Activated CD8-positive, alpha-beta T cell treated with anti-CD3 and anti-CD28 coated beads for 36 hours (primary cell): ENCODE measurements at places on chromosomes 12 and 14. TPM values are rescaled to one million over a fixed set of nuclear protein-coding genes. Genes with fewer than 3 reads are reported as not detected.

DNA sequence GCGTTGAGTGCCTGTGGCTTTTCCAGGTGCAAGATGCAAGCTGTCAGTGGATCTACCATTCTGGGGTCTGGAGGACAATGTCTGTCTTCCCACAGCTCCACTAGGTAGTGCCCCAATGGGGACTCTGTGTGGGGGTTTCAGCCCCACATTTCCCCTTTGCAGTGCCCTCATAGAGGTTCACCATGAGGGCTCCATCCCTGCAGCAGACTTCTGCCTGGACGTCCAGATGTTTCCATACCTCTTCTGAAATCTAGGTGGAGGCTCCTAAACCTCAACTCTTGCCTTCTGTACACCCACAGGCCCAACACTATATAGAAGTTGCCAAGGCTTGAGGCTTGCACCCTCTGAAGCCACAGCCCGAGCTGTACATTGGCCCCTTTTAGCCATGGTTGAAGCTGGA lies 52.9 kb downstream of the PRKCH start:
- no peak overlapping the region for H3K4me3 ChIP-seq
- H3K4me1 ChIP-seq: peaks cover 85% of the 10 kb centered on the region
- DNase-seq: peak; percentile 48
- peak overlapping the region; percentile 35 for H3K27ac ChIP-seq

- peaks cover 20% of the 10 kb centered on the region for H3K36me3 ChIP-seq
- peaks cover 81% of the 10 kb centered on the region for H3K4me1 ChIP-seq
- DNase-seq: no peak
- peak overlapping the region; percentile 79 for H3K4me3 ChIP-seq
Observed at GRCh38 chr14:89724628-89724960, 229.9 kb downstream of the EFCAB11 start.

DNA sequence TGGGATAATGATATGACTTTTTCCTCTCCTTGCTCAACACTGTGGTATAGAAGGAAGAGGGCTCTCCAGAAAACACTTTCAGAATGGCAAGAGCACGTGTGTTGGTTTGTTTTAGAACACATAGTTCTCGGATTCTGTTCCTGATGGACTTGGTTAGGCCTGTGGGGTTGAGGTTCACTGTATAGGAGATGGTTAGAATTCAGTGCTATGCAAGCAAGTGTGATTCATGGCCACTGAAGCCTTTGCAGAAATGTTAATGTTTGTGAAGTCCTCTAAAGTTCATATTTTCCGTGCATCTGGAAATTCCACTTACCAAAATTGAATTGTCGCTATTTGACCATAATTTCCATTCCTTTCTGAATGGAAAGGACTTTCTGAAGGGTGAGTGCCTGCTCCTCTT lies 233.2 kb upstream of the DDHD1 start:
- peaks cover 1% of the 10 kb centered on the region for H3K27me3 ChIP-seq
- no peak overlapping the region for H3K27ac ChIP-seq
- H3K4me1 ChIP-seq: peaks cover 1% of the 10 kb centered on the region

DNA sequence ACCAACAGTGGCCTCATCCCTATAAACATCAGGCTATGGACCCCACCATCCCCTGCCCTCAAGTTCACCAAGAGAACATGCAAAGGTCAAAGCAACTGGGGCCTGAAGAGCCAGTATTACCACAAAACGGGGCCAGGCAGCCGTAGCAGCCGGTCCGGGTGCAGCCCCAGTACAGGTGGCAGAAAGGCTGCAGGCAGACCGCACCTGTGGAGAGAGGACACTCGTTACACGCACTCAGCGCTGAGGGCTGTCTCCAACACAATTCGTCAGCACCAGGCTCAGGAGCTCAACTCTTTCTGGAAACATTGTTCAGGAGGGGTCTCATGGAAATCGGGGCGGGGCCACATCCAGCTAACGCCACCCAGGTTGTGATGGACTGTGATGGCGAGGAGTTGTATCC lies 19.9 kb upstream of the GOLGA3 start:
- no peaks in the 10 kb centered on the region for H3K27me3 ChIP-seq
- no peak for DNase-seq
- peaks cover 20% of the 10 kb centered on the region for H3K4me1 ChIP-seq
- H3K27ac ChIP-seq: no peak overlapping the region
- no peak overlapping the region for H3K4me3 ChIP-seq
- H3K36me3 ChIP-seq: peaks cover 41% of the 10 kb centered on the region

Gene RNU4-1
- total RNA-seq: 692 TPM

- H3K27me3 ChIP-seq: no peaks in the 10 kb centered on the region
- no peak overlapping the region for H3K4me3 ChIP-seq
- DNase-seq: peak; percentile 59
- H3K4me1 ChIP-seq: peaks cover 55% of the 10 kb centered on the region
- peak overlapping the region; percentile 85 for H3K27ac ChIP-seq
Observed at GRCh38 chr12:54411391-54412241, 7.5 kb downstream of the ITGA5 start.

- H3K27ac ChIP-seq: no peak overlapping the region
- DNase-seq: no peak
- no peak overlapping the region for H3K4me3 ChIP-seq
Observed at GRCh38 chr12:85130646-85131045, 94.5 kb downstream of the LRRIQ1 start.

GRCh38 chr12:3187846-3188770 lies 110.9 kb downstream of the TSPAN9 start:
- H3K27ac ChIP-seq: no peak overlapping the region
- no peak overlapping the region for H3K4me3 ChIP-seq
- peaks cover 4% of the 10 kb centered on the region for H3K27me3 ChIP-seq

DNA sequence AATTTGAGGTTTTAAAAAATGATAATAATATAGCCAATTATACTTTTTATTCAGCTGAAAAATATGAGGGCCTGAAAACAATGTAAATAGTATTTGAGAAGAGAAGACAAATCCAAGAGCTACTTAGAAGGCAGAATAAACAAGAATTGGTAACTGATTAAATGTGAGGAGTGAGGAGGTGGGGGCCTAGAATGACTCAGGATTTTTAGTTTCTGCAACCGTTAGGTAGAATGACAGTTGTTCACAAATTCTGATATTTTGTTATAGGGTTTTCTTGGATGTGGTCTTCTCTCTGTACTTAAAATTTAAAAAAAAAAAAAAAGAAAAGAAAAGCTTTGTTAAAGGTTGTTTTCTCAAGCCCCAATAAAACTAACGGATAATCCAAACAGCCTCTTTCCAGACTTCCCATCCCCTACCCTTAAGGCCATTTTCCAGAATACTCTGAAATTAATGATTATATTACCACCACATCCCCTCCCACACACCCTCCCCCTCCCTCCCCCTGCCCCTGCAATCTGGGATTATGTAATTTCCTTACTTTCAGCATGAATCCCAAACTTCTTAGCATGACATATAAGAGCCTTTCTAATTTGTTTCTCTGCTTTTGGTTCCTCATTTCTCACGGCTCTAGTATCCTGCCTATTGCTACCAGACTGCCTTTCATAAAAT lies 50.4 kb downstream of the LRP6 start:
- H3K27ac ChIP-seq: no peak overlapping the region
- no peak for DNase-seq
- H3K27me3 ChIP-seq: peaks cover 17% of the 10 kb centered on the region
- no peak overlapping the region for H3K4me3 ChIP-seq
- H3K4me1 ChIP-seq: peaks cover 7% of the 10 kb centered on the region

DNA sequence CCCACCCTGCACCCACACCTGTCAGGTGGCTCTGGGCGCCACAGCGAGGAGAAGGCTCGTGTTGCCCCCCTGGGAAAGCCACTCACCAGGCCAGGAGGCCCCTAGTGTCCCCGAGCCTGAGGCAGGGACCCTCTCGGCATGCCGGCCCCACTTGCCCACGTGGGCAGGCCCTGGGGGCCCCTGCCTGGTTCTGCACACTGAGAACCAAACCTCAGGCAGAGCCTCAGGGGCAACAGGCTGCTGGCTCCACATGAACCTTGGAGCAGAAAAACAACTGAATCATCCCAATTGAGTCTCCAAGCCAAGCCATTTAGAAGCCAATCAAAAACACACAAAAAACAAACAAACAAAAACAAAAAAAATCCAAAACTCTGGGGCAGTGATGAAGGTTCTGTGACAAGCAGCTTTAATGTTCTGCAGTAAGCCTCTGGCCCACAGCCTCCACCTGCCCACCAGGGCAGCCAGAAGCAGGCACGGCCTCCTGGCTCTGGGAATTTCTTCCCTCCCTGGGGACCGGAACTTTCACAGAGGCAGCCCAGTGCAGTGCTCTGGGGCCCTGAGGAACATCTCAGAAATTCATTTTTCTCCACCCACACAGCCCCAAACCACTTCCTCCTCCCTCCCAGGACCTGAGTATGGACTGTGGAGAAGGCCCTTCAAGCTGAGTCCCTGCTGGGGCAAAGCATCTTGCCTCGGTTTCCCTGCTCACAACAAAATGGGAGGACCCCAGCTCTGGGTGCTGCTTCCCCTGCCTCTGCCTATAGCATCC lies 90.2 kb downstream of the CHGA start:
- no peaks in the 10 kb centered on the region for H3K27me3 ChIP-seq
- H3K4me3 ChIP-seq: no peak overlapping the region
- H3K4me1 ChIP-seq: peaks cover 32% of the 10 kb centered on the region
- DNase-seq: peak; percentile 20

DNA sequence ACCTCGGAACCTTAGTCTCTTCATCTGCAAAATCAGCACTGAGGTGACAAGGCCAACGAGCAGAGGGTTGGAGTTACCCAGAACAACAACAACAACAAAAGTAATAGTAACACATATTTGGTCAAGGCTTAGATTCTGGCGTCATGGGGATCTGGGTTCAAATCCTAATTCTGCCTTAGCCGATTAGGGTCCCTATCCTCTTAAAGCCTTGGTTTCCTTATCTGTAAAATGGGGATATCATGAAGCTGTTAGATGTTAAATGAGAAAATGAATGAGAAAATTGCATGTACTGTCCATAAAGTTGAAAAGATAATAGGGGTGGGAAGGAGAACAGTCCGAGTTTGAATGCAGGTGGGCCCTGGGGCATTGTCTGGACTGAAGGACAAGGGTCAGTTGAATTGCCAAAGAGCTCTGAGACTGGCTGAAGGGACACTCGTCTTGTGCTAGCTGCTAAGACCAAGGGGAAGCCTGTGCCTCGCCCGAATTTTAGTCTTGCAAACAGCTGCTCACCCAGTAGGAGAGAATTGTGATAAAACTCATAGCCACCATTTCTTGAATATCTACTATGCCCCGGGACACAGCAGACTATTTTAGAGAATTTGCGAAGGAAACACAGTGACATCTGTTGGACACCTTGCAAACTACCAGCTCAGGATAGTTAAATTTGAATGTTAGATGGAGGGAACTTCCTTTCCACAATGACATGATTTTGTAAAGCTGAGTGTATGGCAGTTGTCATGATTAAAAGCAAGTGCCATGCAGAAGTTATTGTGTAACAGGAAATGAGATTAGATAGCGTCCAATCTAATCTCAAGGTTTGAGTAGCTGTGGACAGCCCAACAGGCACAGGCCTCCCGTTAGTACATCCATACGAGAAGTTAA lies 6.8 kb upstream of the HNF1A start:
- H3K36me3 ChIP-seq: no peaks in the 10 kb centered on the region
- H3K27ac ChIP-seq: no peak overlapping the region
- no peak overlapping the region for H3K4me3 ChIP-seq
- H3K4me1 ChIP-seq: peaks cover 2% of the 10 kb centered on the region
- peak; percentile 57 for DNase-seq

- no peak for DNase-seq
- no peaks in the 10 kb centered on the region for H3K27me3 ChIP-seq
- H3K27ac ChIP-seq: no peak overlapping the region
- H3K4me3 ChIP-seq: no peak overlapping the region
- no peaks in the 10 kb centered on the region for H3K4me1 ChIP-seq
Observed at GRCh38 chr14:56386024-56386423, 193.6 kb upstream of the TMEM260 start.

GRCh38 chr14:90489306-90489705 lies 92.5 kb downstream of the CALM1 start:
- DNase-seq: no peak
- no peaks in the 10 kb centered on the region for H3K36me3 ChIP-seq
- no peak overlapping the region for H3K4me3 ChIP-seq
- H3K27me3 ChIP-seq: no peaks in the 10 kb centered on the region
- no peak overlapping the region for H3K27ac ChIP-seq

Gene AJUBA
- 2.3 TPM for total RNA-seq

GRCh38 chr12:124295431-124296058 lies 652 bp downstream of the RFLNA start:
- H3K27ac ChIP-seq: no peak overlapping the region
- H3K4me3 ChIP-seq: no peak overlapping the region
- no peaks in the 10 kb centered on the region for H3K4me1 ChIP-seq
- H3K36me3 ChIP-seq: no peaks in the 10 kb centered on the region
- H3K27me3 ChIP-seq: peaks cover 20% of the 10 kb centered on the region
